Neuronal stem cell (in vitro differentiated cells): ENCODE measurements at places on chromosomes 13 and 19.

GRCh38 chr19:13207846-13208671 lies 57.8 kb downstream of the IER2 start:
- no peak for DNase-seq

GRCh38 chr13:23560571-23561089 lies 9.6 kb upstream of the TNFRSF19 start:
- DNase-seq, result no peak

DNA sequence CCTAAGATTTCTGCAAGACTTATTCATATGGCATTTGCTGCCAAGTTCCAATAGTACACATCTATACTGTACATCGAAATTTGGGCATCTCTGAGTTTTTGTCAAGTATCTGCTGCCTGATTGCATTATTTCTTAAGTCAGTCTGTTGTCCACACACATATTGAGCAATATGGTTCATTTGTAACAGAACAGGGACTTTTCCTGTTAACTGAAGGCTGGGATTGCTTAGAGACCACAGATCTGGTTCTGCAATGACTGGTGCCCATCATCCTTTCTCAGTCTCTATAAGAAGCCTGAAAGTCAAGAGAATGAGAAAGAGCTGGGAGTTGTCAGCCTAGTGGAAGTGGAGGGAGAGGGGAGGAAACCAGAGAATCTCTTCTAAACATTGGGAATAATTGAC lies 22.5 kb upstream of the MYCBP2 start:
- DNase-seq, result no peak

GRCh38 chr19:18800636-18801035 lies 9.5 kb upstream of the COMP start:
- no peak for DNase-seq

DNA sequence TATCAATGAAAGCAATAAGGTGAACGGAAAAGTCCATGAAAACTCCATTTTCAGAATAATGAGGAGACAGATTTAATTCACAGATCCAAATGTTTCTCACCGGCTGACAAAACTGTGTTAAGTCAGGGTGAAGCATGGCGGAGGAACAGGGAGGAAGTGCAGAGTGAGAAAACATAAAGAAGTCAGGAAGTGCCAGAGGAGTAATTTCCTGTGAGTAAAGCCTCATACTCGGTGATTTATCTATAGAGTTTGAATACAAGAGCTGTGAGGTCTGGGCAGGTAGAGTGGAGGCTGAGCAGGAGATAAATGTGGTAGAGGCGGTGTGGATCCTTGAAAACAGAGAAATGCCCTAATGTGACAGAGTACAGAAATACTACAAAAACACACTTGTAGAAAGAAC lies 11.4 kb downstream of the CARD8 start:
- no peak for DNase-seq

GRCh38 chr19:51980116-51980736 lies 6.4 kb downstream of the ZNF350 start:
- no peak for DNase-seq

GRCh38 chr19:30070968-30071632 lies 129.1 kb downstream of the URI1 start:
- no peak for DNase-seq

DNA sequence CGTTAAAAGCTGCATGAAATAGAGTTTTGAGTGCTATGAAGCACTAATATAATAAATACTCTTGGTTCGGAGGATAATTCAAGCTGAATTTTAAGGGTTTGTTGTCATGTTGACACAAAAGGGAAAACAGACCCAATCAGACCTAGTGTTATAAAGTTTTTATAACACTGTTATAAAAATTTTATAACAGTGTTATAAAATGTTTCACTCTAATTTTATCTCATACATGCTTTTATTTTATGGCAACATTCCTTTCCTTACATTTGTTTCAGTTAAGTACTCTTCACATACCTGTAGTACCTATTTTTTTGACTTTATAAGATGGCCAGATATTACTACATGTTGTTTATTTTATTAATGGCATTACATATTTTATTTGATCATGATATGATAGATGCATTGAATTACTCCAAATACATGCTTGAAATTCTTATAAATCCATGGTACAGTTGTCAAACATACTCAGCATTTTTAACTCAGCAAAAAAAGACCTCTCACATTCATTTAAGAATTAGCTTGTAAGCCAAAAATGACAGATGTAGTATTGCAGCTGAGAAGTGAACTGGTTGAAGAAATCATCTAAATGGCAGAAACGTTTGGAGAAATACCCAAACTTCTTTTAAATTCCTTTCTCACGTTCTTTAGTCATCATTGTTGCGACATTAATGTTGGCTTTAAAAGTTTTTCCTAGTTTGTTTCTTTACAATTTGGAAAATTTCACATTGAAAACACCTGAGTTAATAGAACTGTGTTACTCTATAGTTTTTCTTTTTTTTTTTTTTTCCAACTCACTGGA lies 104.5 kb downstream of the PIBF1 start:
- DNase-seq, result no peak

DNA sequence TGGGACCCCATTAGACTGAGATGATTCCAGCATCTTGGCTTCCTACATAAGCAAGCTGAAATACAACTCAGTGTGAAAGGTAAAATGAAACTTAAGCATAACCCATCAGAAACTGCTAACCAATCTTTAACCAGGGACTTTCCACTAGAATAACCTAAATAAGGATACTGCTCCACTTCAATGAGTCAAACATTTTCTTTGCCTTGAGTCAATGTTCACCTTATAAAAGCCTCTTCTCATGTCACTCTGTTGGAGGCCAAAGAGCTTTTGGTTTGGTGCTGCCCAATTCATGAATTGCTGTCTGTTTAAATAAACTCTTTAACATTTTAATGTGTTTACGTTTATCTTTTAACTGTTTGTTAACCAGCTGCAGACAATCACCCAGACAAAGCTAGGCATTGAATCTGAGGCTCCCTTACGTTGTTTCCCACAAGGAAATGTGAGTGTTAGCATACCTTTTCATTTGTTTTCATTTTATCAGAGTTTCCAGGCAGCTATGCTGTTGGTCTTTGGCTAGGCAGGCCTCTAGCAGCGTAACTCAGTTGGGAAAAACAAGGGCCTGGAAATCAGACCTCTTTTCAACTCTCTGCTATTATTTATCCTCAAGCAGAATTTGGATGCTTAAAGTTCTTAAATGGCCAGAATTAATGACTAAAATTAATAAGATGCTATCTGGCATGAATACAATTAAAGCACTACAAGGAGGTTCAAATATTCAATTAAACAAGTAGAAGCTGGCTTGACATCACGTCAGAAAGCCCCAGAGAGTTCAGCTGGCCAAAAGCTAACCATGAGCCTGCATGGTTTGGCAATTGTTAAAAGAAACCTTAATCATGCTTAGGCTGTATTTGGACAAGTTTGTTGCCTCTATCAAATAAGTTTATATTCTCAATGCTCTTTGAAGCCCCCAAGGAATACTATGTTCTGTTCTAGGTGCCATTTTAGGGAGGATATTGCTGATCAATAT lies 200.2 kb downstream of the DCLK1 start:
- DNase-seq, result no peak

DNA sequence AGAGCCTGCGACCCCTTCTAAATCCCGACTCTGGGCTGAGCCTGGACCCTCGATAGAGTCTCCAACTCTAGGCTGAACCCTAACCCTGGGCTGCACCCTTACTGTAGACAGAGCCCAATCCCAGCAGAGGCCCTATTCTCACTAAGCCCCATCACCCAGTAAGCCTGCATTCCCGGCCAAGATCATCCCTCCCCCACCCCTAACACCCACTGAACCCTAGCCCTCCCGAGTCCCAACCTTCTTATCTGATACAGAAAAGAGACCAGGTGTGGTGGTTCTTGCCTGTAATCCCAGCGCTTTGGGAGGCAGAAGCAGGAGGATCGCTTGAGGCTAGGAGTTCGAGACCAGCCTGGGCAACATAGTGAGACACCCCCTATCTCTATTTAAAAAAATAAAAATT lies 2.6 kb upstream of the TNFAIP8L1 start:
- DNase-seq, result no peak

DNA sequence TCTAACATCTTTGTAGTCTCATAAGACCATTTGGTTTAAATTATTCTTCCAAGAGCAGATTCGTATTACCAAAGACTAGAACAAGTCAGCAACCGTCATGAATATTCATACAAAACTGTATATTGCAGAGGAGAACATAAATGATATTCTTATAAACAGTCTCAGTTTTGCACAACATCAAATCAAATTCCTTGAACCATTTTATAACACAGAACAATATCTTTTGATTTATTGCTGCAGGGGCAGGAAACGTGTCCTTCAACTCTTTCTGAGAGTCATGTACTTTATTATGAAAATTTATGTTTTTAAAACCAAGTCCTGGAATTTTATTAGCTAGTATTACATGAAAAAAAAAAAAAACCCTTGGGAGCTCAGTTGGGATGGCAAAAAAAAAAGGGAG lies 26.2 kb downstream of the SIGLECL1 start:
- DNase-seq, result no peak

DNA sequence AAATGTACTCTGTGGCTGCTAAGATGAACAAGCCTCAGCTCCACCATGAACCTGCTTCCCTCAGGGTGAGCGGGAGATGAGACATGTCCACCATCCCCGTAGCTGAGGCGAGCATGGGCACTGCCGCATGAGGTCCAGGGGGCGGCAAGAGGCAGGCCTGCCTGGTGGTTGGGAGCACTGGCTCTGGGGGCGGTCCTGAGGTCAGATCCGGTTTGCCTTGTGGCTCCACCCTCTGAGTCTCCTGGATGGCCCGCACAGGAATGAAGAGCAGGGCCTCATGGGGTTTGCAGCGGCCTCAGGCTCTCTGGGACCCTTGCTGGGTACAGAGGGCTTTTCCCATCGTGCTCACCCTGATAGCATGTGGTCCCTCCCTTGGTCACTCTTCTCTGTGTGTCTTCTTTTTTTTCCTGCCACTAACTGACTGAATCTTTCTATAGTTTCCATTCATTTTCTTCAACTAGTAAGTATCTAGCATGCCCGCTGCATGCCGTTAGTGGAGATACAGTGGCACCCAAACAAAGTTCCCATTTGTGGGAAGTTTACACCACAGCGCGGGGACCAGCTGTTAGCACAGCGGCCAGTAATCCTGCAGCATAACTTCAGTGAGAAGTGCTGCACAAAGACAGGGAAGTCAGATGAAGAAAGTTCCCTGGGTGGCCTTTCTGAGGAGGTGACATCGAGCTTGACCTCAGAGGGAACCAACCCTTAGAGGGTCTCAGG lies 37.3 kb downstream of the CAPN12 start:
- no peak for DNase-seq

DNA sequence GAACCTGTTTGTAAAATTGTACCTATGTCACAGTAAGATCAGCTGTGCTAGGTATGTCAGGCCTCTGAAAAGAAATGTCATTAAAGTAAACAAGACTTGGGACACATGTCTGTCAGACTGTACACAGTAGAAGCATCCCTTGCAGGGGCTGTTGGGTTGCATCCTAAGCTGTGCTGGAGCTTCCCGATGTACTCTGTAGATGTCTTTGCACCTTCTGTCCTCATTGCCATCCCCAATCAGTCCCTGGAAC lies 48.7 kb upstream of the GPR183 start:
- DNase-seq, result no peak

DNA sequence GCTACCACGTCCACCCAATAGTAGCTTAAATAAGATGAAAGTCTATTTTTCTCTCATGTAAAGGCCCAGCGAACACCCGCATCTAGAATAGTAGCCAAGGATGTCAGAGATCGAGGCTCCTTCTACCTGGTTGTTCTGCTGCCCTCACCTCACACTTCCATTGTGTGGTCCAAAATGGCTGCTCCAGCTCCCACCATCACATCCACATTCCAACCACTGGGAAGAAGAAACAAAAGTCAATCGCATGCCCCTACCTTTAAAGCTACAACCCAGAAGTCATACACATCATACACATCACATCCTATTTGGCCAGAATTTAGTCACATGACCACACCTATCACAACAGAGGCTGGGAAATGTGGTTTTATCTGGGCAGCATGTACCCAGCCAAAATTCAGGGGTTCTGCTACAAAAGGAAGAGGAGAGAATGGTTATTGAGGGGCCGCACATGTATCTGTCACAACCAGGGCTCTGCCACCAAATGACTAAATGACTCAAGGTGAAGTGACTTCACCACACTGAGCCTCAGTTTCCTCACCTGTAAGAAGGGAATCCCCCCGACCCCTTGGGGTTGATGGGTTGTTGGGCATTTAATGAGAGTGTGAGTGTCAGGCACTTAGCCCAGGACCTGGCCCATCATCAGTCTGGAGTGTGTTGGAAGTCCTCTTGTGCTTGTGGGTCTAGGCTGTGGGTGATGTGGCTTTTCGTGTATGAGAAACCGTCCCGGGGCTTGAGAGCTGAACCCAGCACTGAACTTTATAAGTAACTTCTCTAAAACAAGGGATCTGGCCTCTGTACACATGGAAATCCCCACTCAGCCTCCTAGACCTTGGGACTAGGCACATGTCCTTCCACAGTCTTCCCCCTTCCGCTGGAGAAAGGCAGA lies 10.2 kb upstream of the CBLC start:
- no peak for DNase-seq

DNA sequence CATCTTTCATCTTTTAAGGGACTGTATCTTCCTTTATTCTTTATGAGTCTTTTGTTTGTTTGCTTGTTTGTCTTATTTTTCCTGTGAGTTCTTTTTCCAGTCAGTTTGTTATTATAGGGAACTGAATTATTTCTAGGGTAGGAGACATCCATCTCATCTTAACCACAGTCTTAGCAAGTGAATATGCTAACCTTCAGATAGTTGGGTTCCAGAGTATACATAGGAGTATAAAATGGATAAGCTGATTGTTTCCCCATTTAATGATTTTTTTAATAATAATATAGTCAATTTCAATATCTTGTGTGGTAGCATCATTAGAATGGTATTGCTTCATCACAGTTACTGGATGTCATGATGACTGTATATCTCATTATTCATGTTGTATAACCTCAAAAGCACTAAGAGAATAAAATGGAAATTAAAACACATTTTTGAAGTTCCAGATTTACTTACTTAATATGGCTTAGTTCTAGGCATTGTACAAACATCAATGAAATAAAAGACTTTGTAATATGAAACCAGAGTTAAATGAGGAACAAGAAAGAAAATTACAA lies 33.0 kb downstream of the GPC6 start:
- DNase-seq, result no peak

DNA sequence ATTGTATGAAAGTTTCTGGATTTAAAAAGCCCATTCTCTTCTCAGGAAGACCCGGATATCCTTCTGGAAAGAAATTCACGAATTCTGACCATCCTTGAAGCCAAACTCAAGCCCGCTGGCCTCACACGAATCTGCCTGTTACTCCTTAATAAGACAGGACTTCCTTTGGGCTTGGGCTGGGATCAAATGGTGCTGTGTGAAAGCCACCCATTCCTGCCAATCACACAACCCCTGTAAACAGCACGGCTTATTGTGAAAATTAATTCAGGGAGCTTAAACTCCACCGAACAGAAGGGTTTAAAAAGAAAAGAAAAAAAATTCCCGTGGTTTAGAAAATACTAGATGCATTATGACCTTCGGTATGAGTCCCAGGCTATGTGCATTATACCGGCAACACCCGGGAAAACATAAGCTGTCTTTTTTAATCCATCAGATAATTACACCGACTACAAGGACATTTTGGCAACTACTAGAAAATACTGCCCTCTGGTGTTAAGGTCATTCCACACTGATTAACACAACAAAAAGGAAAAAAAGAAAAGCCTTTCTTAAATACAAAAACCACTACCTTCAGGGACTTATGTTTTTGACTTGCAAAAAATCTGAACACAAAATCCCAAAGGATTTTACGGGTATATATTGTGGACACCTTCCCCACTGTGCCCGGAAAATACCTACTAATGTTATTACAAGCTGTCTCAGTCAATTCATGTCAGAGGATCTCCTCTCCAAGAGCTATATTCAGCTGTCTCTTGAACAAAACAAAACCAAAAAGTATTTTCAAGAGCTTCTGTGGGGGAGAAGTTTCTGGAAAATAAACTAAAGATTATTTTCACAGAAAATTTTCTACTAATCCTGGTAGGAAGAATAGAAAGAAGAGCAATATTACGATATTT lies 76.0 kb upstream of the LSM14A start:
- peak; percentile 53 for DNase-seq
